ENCODE measurements at places on chromosomes 16 and 17.
A peak's percentile ranks its signal among the peaks of the same experiment; 100 is the strongest.

DNA sequence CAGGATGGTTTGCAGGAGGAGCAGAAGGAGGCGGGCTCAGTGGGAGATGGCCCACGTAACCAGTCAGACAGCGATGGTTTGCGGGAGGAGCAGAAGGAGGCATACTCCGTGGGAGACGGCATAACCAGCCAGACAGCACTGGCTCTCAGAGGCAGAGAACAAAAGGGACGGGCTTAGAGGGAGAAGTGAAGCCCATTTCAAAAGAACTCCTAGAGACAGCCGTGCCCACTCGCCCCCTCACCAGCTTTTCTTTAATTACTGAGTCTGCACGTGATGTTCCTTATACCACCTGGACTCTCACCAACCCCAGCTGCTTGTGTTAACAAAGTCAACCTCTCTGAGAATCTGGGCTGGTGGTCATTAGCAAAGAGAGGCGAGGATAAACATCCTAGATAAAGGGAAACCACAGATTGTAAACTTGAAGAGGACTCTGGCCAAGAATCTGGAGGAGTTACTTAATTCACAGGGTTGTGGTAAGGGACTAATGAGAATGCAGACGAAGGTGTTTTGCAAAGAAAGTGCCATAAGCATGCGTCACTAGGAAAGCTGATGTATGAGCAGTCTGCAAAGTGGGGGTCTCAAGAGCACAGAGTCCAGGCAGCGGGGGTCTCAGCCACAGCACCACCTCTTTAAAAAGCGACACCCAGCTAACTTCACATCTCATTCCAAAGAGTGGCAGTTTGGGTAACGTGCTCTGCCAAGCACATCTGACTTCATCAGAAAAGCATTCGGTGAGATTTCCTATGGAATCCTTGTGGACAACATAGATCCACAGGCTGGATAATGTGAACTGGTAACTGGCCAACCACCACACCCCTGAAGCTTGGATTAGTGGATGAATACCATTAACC is 51.7 kb downstream of the NXN start:
- peak; percentile 70 for DNase-seq

- DNase-seq: no peak
Measured at GRCh38 chr16:58850678-58851020, 116.5 kb upstream of the GOT2 start.

DNA sequence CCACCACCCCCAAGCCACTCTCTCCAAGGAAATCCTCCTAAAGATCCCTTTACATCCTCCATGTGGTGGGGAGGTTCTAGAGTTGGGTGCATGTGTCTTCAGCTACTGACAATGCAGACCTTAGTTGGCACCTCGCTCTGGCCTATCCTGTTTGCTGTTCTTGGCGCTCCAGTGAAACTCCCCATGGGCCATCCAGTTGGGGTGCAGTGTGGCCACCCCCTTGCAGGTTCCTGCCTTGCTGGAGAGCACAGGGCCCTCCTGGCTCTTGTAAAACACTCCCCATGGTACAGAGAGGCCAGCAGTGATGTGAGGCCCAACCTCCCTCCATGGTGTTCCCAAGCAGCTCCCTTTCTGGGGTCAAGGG is 22.7 kb upstream of the STH start:
- DNase-seq: no peak

GRCh38 chr16:64773638-64774037 is 348.2 kb downstream of the CDH11 start:
- no peak for DNase-seq

GRCh38 chr17:628089-628941 is 86.3 kb downstream of the VPS53 start:
- no peak for DNase-seq

- DNase-seq: no peak
Measured at GRCh38 chr17:35597604-35598003, 10.5 kb downstream of the AP2B1 start.

DNA sequence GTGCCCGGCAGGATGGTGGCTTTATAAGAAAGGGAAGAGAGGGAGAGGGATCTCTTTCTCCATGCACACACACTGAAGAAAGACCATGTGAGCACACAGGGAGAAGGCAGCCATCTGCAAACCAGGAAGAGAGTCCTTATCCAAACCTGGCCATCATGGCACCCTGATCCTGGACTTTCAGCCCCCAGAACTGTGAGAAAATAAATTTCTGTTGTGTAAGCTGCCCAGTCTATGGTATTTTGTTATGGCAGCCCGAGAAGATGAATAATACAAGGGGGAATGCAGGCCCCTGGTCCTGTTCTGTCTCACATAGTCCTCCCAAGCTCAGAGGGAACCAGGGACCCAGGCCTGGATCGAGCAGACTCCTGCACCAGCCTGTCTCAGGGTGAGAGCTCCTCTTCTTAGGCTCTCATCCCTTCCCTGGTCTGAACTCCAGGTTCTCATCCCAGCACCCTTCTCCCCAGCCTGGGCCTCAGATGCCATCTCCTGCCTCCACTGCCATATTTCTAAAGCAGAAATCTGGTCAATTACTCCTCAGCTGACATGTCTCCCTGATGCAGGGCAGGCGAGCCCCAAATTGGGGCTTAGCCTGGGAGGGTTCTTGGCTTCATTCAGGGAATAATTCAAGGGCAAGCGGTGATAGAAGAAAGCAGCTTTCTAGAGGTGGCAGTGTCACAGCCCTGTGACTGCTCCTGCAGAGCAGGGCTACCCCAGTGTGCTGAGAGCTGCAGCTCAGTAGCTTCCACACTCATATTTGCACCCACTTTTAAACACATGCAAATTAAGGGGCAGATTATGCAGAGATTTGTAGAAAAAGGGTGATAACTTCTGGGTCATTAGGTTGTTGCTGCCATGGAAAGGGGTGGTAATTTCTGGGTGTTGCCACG is 28.8 kb downstream of the IGFBP4 start:
- DNase-seq: no peak

- DNase-seq: peak; percentile 70
Measured at GRCh38 chr17:32536736-32537643, 50.2 kb downstream of the CDK5R1 start.

DNA sequence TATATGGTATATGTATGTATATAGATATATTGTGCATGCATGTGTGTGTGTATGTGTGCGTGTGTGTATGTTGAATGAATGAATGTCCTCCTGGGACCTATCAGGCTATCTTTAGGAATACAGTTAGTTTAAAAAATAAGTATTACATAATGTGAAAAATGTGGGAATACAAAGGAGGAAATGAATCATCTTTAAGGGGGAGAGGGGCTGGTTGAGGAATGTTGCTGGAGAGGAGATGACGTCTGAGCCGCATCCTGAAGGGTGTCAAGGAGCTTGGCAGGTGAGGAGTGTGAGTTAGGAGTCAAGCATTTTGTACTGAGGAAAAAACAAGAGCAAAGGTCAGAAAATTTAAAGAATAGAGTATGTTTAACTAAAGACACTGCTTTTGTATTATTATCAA is 62.4 kb upstream of the NLK start:
- peak; percentile 99 for DNase-seq

GRCh38 chr16:17768257-17768656 is 297.5 kb upstream of the XYLT1 start:
- DNase-seq: no peak

GRCh38 chr17:54046570-54046969 is 223.8 kb downstream of the KIF2B start:
- no peak for DNase-seq

DNA sequence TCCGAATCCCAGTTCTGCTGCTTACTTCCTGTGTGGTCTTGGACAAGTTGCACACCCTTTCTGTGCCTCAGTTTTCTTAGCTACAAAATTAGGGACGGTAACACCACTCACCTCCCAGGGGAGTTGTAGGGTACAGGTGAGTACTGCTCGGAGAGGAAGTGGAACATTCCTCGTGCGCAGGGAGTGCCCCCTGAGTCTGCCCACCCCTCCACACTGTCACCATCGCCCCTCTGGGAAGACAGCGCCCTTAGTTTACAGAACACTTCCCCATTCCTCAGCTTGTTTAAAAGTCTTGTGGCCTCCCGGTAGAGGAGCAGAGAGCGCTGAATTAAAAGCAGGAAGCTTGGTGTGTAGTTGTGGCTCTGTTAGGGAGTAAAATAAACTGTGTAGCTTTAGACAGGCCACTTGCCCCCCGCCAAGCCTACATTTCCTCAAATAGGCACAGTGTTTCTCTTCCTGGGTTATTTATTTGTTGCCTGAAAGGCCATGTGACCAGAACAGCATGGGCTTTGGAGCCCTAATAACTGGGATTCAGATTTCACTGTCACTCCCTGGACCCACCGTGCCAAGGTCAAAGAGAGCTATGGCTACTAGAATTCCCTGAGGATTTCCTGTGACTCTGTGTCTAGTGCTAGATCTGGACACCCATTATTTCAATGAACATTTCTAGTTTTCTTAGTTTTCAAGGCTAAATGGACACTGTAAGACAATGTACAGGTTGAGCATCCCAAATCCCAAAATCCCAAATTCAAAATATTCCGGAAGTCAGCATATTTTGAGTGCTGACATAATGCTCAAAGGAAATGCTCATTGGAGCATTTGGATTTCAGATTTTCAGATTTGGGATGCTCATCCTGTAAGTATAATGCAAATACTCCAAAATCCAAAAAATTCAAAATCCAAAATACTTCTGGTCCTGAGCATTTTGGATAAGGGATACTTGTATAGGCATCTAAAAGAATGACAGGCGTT is 372.5 kb downstream of the SNX29 start:
- DNase-seq: no peak

DNA sequence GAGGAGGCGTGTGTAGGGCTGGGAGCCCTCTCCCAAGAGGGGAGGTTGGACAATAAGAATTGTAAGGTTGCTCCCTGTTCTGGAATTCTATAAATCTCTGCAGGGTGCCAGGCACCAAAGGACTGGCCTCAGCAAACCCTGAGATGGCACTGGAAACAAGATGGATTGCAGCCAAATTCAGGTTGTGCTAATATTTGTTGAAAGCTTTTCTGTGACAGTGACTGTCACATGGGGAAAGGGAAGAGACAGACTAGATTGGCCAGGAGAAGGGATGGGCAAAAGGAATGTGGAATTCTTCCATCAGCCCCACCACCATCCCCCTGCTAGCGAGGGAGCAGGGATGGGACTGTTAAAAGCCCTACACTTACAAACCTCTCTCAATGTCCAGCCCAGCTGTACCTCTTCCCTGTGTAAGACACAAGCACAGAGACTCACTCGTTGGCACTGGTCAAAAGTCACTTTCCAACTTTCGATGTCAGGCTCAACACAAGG is 62.4 kb downstream of the SOX9 start:
- DNase-seq: no peak

DNA sequence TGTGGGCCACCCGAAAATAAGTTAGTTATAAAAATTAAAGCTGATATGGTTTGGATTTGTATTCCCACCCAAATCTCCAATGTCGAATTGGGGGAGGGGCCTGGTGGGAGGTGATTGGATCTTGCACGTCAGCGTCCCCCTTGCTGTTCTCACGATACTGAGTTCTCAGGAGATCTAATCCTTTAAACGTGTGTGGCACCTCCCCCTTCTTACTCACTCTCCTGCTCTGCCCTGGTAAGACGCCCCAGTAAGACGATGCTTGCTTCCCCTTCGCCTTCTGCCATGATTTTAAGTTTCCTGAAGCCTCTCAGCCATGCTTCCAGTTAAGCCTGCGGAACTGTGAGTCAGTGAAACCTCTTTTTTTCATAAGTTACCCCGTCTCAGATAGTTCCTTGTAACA is 35.4 kb downstream of the SYCE1L start:
- no peak for DNase-seq

DNA sequence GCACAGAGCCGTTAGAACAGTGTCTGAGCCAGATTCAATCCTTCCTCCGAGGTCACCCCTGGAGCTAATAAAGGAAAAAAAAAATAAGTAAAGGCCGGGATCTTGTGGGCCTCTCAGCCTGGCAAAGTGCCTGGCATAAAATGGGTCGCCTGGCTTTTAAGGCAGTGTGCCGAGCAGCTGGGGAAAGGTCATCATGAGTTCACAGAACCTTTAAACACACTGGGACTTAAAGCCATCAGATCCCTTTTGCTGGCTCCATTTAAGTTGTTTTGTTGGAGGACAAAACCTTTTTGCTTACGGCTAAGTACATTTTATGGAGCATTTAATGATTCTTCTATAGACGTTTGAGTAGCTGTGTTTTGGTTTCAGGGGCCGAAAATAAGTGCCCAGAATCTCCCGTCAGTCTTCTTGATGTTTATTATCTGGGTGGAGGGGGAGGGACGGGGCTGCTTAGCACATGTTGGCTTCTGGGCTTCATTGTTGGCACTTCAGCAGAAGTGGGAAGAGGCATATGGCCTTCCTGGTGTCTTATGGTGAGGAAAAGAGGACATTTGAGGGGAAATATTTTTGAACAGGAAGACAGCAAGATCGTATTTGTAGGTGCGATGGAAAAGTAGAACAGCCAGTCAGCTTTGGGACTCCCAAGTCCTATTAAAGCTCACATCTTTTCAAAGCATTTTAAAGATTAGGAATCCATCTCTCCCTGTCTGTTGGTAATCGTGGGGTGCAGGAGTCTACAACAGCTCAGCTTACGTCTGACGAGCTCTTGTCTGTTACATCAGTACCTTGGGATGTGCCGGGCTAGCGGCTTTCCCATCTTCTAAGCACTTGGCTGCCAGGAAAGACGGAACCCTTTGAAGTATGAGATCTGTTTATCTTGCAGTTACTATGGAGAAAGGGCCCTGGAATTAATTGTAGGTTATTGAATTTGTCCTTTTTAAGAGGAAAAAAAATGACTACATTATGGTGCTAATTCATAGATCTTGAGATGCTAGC is 31.1 kb downstream of the RBFOX1 start:
- DNase-seq: no peak

DNA sequence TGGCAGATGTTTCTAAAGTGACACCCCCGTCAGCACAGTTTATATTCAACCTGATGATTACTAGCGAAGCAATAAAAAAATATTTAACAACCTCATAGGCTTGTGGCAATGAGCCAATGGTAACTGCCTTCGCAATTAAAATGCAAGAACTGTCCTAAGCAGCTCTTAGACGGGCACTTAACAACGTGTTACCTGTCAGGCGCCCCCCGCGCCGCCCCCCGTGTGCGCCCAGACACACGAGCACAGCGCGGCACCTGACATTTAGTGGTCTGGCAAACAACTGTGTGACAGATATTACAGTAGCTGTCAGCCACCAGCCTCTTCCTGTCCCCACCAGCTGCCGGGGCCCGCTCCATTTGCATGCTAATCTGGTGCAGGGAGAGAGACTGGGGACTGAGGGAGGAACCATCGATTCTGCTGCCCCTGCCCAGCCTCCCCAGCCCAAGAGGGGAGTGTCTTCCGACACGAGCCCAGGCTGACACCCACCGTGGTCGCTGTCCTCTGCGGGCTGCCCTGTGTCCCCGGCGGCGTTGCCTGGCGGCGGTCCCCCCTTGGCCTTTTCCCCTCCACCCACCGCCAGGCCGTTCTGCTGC is 12.7 kb downstream of the NDUFAF8 start:
- DNase-seq: no peak

DNA sequence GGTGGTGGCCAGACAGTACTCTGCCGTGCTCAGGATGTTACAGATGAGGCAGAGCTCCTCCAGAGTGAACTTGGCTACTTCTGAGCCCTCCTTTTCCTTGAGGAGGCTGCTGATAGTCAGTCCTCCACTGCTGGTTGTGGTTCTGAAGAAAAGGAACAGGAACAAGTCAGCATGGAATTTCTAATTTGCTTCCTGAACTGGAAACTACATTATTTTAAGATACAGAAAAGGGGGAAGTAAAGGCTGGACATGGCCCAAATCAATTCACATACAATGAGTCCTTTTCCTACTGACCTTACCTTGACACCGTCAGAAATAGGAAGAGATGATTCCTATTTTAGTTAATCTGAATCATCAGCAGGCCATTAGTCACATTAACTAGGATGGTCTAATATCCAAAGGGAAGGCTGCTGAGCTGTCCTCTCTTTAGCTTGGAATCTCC is 154.2 kb downstream of the VPS53 start:
- DNase-seq: peak; percentile 84

- DNase-seq: no peak
Measured at GRCh38 chr16:85449885-85450245, 163.3 kb upstream of the GSE1 start.

- no peak for DNase-seq
Measured at GRCh38 chr17:78777881-78778280, 4.2 kb downstream of the CYTH1 start.
